ENCODE measurements at places on chromosomes 2 and 18. TPM values are rescaled to one million over a fixed set of nuclear protein-coding genes. Genes with fewer than 3 reads are reported as not detected.

The SP3 gene
- 143 TPM for total RNA-seq

The IL37 gene
- total RNA-seq, result not detected

The VWA3B gene
- total RNA-seq, result 2.8 TPM

The ANKRD30B gene
- total RNA-seq, result 3.9 TPM

The SLC30A3 gene
- total RNA-seq, result 2.1 TPM

The TCF23 gene
- total RNA-seq, result not detected

The UGT1A10 gene
- total RNA-seq, result not detected

The IL36RN gene
- not detected for total RNA-seq

The CPLX4 gene
- total RNA-seq, result not detected
